H1 (cell line): ENCODE measurements at places on chromosomes 3 and 15. TPM values are rescaled to one million over a fixed set of nuclear protein-coding genes. Genes with fewer than 3 reads are reported as not detected.

GRCh38 chr15:78422571-78423340, 15.3 kb upstream of the IREB2 start:
- peak; percentile 47 for DNase-seq

GRCh38 chr15:50702762-50703334, 16.3 kb upstream of the TRPM7 start:
- DNase-seq, result no peak

GRCh38 chr3:107430996-107431245, 53.7 kb downstream of the CCDC54 start:
- DNase-seq, result no peak

DNA sequence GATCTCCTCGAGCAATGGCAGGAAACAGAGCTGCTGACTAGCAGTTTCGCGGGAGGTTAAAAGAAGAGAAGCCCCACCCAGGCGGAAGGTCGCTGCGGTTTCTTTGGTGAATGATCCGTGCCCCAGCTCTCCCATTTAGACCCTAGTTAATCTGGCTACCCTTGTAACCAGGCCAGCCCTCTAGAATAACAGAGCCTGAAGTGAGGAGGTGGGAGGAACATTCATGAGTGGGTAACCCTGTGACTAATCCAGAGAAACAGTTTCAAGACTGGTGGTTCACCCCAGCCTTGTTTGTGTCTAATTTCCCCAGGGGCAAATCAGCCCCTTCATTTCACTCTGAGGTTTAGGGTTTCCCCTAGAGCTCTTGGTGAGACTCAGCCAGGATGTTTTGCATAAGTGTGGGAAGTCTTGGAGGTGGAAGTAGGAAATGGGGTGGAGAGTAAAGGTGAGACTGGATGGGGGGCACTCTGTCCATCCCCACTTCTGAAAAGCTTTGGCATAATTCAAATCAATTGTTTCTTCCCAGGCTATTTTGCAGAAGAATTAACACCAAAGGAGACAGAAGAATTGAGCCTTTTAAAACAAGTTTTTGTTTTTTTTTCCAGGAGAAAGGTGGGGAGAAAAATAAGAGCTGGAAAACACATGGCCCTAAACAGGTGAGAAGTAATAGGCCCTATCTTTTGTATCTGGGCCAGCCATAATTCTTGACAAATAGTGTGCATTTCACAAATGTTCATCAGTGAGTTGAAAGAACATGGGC, 303.1 kb downstream of the RPLP1 start:
- no peak for DNase-seq

DNA sequence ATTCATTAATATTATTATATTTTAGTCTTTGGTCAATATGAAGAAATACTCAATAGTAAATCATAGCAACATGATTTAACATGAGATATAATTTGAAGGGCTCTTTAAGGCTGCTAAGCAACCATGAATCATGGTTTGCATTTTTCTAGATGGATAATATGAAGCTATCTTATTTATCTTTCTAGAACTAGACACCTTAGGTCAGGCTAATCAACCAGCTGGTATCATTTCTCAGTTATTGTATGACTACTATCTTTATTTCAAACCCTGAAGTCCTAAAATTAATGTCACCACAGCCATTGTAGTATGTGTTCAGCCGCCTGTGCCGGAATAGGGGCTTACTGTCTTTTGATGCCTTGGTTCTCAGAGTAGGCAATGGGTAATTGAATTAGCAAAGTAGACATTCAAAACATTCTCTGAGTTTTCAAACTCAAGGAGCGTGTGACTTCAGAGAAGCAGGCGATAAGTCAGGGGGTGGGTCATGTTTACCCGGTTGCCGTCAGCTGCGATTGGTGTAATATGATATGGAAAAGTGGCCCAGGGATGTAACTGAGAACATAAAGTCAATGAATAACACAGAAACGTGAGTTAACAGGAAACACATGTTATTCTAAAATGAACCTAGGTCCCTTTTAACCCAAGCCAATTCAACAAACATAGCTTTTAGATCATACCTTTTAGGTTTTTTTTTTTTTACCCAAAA, 93.4 kb upstream of the CTDSPL start:
- DNase-seq, result no peak

- DNase-seq, result peak; percentile 83
Measured at GRCh38 chr3:10992017-10992942, at the start of gene SLC6A1. SLC6A1 (plus strand) TSS chr3:10992748; CDS start chr3:11017212, 24,464 bp downstream.

GRCh38 chr3:160831401-160831800, 75.4 kb downstream of the PPM1L start:
- no peak for DNase-seq

DNA sequence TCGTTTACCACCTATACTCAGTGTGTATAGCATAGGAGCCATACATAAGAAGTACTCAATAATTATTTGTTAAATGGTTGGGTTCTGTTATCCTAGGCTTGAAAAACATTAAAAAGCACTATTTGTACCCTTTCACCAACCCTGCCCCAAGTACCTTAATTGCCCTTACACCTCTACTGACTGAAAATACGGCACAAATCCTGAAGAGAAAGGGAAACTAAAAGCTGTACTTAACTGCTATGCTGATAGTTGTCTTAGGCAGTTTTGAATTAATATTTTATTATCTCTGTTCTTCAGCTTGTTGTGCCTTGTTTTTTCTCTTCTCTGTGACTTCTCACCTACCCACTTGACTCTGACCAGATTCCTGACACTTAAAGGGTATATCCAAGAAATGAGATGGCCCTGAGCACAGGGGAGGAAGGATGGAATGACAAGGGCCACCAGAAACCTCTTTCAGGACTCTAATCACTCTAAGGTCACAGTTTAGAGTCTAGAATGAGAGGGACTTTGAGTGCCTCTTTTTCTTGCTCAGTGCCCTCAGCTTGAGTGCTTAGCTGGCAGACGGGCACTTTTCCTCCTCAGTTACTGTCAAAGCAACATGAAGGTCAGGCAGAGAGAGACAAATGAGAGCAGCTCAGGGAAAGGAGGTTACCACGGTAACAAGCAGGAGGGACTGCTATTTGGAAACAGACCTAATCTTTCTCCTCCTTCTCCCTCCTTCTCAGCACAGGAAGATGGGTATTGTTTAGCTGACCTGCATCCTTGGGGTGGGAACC, 136.5 kb downstream of the ZNF609 start:
- no peak for DNase-seq

DNA sequence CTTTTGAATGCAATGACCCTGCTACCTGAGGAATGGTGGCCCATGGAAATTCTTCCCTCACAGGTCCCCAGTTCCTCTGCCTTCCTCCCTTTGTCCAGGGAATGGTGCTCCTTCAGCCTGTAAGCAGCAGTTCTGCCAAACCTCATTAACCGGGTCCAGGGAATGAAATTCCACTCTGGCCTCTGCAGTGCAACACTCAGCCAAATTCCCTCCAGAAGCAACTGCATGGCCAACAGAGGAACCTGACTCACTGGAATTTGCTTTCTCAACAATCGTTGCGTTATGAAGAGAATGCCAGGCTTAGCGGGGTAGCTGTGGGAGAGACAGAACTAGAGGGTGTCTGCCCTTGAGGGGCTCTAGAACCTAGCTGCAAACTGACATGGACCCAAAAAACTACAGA, 449.4 kb upstream of the PROK2 start:
- DNase-seq, result no peak

DNA sequence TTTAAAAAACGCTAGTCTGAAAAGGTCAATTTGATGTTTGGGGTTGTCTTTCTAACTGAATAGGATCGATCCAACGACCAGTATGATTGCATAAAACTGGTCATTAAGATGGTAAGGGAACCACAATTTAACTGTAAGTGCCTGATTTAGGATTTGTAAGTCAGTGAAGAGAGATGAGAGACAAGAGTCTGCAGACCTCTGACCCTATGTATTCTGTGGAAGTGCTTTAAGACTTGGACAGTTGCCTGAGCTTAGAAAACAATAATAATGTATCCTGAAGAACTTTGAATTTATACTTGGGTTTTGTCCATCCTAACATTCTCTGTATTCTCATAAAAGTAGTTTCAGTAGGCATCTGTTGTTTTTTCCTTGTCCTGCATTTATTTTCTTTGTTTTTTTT, 221.4 kb upstream of the SUCLG2 start:
- no peak for DNase-seq

- DNase-seq, result no peak
Measured at GRCh38 chr3:56019490-56020146, 448.6 kb downstream of the ERC2 start.

GRCh38 chr15:44812029-44812517, 75.7 kb downstream of the TRIM69 start:
- DNase-seq, result no peak

DNA sequence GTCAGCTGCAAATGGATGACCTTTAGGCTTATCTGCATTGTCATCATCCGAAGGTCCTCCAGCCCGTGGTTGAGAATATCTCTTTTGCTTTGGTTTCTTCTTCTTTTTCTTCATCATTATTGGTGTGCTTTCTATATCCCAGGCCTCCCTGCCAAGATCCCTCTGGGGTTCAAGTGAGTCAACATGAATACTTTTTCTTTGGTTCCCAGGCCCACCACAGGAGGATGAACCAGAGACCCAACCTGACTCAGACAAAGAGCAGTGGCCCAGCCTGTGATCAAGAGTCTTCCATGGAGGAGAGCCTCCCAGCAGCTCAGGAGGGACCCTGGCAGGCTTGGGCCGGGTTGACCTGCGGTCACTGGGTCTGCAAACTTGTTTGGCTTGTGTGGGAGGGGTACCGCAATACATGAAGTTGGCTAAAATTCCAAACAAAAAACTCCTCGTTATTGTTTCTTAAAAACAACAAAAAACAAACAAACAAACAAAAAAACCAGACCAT, 104.2 kb downstream of the MAP4 start:
- DNase-seq, result no peak

DNA sequence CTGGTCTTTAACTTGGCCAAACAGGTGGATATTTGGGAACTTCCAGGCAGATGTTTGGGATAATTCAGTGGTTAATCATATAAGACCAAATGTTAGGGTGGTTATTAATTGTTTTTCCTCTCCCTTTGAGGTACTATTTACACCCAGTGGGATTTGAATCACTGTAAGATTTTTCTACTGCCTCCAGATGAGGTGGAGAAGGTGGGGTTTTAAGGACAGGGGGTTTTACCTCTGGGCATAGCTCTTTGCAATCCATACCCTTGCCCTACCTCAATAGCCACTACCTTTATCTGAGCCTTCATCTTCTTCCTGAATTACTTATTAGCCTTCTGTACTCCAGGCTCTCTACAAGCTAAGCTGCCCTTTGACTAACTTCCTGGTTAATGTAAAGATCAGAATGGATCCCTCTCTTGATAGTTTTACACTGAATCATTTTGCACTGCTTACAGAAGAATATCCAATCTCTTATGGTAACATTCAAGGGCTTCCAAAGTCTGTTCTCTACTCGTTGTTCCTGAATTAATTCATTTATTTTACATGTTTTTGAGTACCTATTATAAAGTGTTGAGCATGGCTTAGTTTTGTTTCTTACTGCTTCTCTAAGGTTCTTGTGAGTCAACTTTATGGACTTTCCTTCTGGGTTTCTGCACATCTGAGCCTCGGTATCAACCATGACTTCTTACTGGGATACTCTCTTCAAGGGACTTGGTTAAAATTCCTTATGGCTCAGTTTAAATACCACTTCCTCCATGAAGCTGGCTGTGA, 331.2 kb upstream of the TBL1XR1 start:
- no peak for DNase-seq

DNA sequence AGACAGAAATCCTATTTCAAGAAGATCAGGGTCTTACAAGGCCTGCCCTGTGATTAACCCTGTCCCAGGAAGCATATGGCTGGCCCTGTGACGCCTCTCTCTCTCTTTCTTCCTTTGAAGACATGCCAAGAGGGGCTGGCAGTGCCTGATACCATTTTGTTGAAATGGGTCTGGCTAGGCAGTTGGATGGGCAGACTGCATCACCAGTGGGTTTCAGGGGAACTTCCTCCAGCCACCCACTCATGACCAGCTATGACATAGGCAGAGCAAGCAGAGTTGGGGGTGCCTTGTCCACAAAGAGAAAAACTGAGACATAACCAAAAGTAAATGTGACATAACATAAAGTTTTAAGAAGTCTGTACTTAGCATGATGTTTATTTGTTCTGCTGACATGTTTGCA, 31.4 kb upstream of the MANF start:
- no peak for DNase-seq

DNA sequence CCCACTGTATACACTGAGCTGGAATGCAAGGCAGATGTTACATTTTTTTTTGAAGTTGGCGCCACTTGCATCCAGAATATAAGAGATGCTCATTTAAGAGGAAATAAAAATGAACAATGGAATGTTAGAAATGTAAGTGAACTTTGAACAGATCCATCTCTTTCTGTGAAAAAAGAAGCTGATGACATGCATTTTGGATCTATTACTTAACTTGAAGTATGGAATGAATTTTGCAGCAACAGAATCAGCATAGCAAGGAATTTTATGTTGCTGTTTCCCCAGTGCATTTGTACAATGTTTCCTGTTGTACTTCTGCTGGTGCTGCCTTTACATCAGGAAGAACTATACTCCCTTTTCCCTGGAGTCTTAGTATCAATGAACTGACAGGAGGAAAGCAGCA, 178.2 kb downstream of the LSAMP start:
- no peak for DNase-seq

- no peak for DNase-seq
Measured at GRCh38 chr3:2061360-2061759, 37.3 kb upstream of the CNTN4 start.

DNA sequence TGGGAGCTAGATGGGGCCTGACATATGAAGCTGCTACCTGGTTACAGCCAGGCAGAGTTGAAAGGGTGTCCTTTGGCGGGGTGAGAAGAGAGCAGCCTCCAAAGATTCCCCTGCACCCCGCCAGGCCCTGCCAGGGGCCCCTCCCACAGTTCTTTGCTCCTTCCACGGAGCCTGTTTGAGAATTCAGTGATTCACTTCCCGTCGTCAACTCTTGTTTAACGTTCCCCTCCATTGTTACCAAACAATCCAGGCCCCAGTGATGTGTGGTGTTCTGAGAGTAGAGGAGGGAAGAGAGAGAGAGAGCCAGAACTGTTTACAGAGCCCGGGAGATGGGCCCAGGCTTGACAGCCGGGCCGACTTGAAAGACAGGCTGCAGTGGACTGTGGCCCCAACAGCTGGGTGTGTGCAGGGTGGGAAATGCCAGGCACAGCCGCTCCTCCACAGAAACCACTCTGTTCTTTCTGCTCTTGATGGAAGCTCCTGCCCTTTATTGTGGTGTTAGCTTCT, 81.5 kb downstream of the SMAD3 start:
- DNase-seq, result no peak

The CYP19A1 gene
- not detected in 2 replicates for total RNA-seq

The TNNC1 gene
- 5.8 and 9.5 TPM in 2 replicates for total RNA-seq

The FBXL2 gene
- 2.2 and 3.1 TPM in 2 replicates for total RNA-seq

The NT5DC2 gene
- 331 and 367 TPM in 2 replicates for total RNA-seq

The PLSCR4 gene
- 1.5 and 2.9 TPM in 2 replicates for total RNA-seq

The MIX23 gene
- 69.6 and 90.1 TPM in 2 replicates for total RNA-seq

The APOD gene
- total RNA-seq, result not detected in 2 replicates

The TP63 gene
- 0.06 TPM in 1 of 2 replicates, not detected in the other for total RNA-seq

The FOXB1 gene
- total RNA-seq, result 1.5 and 2.1 TPM in 2 replicates

The DUOXA2 gene
- total RNA-seq, result not detected in 2 replicates

The EFL1 gene
- 31.5 and 32.8 TPM in 2 replicates for total RNA-seq
